ENCODE measurements at places on chromosomes 1 and 21.

DNA sequence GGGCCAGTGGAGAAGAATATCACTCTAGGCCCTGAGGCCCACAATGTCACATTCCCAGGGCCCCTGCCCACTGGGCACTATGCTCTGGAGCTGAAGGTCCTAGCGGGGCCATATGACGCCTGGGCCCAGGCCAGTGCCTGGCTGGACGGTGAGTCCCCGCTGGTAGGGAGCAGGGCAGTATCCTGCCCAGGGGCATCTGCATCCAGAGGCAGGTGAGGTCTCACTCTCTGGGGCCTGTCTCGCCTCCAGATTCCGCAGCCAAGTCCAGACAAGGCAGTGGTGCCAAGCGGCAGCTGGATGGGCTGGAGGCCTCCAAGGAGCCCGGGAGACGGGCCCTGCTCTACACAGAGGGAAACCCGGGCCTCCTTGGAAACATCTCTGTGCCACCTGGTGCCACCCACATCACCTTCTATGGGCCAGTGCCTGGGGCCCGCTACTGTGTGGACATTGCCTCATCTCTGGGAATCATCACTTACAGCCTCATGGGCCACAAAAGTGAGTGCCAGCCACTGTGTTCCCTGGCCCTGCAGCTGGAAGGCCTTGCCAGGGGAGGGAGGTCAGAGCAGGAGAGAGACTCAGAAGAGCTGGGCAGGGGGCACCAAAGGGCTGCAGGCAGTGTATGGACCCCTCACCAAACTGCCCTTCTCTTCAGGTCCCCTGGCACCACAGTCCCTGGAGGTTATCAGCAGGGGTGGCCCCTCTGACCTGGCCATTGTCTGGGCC lies 11.1 kb upstream of the PTPN7 start:
- DNase-seq = no peak

DNA sequence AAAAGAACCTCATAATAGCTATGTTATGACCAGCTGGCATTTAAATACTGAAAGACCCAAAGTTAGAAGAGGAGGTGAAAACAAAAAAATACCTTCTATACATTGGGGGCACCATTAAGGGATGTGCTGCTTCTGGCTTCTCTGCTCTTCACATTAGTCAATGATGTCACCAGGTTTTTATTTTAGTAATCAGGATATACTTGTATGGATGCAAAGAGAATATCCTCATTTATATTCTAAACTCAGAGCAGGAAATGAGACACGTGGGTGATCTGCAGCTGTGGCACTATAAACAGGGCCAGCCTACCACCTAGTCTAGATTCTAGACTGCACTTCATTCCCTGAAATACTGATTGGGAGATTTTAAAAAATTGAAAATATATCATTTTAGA lies 51.2 kb downstream of the WLS start:
- no peak for DNase-seq

DNA sequence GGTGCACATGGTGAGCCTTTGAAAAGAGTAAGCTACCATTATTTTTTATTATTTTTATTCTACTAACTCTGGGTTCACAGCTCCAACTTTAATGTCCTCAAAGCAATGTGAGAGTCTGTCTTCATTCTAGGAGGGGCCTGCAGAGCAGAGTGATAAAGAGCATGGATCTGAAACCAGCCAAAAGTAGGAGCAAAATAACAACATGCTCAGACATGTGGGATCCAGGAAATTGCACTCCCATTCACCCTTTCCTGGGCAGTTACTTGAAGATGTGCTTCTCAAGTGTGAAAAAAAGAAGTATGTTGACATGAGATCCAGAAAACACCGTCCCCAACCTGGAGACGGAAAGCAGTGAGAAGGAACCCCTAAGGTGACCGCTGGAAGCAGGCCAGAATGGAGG lies 8.7 kb upstream of the LIN28A start:
- DNase-seq = no peak

DNA sequence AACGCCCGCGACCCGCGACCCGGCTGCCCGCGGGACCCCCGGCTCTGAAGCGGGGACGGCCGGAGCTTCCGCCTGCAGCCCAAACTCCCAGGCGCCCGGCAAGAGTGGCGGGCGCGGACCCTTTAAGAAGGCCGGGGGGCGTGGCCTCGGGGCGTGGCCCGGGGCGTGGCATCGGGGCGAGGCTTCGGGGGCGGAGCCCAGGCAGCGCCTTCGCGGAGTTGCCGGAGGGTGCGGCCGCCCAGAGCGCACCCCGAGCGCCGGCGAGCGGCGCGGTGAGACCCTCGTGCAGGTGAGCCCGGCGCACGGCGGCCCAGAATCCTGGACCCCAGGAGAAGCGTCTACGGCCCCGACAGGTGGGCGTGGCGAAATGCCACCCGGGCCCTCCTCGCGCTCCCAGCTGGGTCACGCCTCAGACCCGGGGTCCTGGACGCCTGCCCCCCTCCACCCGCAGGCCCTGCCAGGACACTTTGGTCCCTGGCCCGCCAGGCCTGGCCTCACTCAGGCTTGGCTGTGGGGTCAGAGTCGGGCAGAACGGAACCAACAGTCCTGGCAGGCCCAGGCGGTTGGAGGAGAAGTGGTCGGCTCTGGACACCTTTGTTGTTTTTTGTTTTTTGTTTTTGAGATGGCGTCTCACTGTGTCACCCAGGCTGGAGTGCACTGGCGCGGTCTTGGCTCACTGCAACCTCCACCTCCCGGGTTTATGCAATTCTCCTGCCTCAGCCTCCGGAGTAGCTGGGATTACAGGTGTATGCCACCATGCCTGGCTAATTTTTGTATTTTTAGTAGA lies 14.4 kb downstream of the RNF223 start:
- DNase-seq = peak; percentile 63

- no peak for DNase-seq
Observed at GRCh38 chr1:45452503-45452902, 38.5 kb downstream of the TESK2 start.

- no peak for DNase-seq
Observed at GRCh38 chr1:110639724-110640386, 33.7 kb upstream of the KCNA2 start.

Data from fibroblast of lung (primary cell).